ENCODE measurements at places on chromosomes 11 and 22.

- DNase-seq = peak; percentile 76
These were observed 13.5 kb downstream of the PGA5 start for GRCh38 chr11:61254403-61255025.

- peak; percentile 56 for DNase-seq
These were observed 5.9 kb upstream of the AMOTL1 start for GRCh38 chr11:94762208-94762607.

DNA sequence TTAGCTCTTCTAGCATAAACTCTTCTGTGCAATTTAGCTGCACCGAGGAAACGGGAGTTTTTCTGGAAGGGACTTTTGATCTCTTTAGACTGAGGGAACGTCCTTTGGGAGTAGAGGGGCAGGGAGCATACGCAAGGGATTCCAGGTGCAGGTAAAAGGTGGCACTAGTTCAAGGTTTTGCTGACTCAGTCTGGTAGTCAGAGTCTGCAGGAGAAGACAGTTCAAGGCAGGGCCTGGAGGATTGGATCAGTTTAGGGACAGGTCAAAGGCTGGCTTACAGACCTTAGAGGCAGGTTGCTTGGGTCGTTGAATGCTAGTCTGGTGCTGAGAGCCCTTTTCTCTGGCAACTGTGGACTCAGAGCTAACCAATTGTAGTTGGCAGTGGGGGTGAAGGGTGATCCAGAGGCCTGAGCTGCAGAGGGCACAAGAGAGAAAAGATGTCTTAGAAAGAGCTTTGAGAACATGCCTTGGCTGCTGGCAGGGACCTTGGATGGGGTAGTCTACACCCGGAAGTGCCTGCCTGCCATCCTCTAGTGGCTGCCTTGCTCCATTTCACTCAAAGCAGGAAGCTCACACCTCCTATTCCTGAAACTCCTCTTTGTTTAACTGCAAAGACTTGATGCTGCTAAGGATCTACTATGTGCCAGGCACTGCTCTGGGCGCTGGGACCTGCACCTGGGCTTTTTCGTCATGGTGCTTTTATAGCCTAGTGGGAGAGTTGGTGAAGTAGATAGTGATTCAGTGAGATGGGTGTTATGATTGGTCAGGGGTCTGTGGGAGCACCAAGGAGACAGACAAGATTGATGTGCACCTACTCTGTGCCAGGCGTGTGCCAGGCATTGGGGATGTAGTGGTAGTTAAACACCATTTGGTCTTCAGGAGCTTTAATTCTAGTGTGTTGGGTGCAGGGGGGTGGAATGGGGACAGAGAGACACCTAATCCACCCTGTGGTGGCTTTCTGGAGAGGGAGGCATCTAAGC lies 17.1 kb downstream of the MIAT start:
- DNase-seq = no peak

GRCh38 chr22:31046539-31047226 lies 34.4 kb upstream of the SMTN start:
- no peak for DNase-seq

DNA sequence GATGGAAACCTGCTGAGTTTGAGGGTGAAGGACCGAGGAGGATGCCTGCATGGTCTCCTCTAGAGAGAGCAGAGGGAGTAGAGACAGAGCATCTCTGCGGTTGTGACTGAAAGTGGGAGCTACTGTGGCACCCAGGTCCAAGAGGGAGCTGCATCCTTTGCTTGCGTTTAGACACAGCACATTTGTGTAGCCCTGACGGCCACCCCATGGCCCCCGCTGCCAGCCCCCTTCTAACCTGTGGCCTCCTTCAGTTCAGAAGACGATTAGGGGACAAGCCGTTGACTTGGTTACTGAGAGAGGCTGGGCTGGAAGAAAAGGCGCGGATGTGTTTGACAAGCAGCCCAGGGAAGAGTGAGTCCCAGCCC lies 690.9 kb downstream of the BRD1 start:
- DNase-seq = no peak

GRCh38 chr11:13669544-13670488 lies 1.3 kb downstream of the FAR1 start:
- peak; percentile 19 for DNase-seq

All from NCI-H82 (cell line).